ENCODE measurements at places on chromosomes 12 and 14.

GRCh38 chr12:93149229-93149628 lies 220.1 kb upstream of the EEA1 start:
- DNase-seq, result no peak

DNA sequence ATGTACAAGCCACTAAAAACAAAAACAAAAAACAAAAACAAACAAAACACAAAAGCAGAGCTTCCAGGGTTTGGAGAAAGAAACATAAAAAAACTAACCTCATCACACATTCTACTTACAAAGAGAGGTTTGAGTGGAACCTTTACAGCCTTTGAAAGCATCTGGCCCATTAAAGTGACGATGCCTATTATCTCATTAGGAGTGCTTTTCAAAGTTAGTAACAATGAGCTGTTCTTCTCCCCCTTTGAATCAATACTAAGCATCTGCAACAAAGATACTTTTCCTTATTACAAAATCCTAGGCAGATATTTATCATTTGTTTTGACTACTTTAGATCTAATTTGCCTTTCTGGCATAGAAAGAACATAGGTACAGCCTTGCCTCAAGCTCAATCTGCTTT lies 217.3 kb downstream of the PPM1H start:
- no peak for DNase-seq

DNA sequence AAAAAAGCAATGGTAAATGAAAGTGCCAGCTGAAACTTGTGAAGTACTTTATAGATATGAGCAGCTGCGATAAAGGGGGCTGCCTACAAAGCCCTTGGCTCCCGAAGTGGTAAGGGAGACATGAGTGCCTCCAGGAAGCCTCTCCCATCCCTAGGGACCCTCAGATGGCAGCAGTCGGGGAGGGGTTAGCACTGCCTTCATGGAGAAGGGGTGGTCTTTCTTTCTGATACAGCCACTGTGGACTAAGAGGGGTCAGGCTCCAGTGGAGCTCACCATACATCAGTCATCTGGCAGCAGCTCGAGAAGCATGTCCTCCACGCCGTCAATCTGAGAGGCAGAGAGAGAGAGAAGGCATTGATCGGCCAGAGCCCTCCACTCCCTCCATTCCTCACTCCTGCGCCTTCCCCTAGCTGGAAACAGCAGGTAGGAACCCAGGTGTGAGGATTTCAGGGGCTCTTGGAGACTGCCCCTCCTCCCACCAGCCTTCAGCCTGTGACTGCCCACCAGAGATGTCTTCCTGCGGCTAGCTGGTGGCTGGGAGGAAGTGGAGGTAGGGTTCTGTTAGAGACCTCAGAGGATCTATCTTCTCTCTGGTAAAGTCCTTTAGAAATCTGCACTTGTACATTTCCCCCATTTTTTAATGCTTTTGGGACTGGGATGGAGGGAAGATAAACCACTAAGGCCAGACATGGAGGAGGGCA lies 2.3 kb downstream of the TCL1A start:
- DNase-seq, result no peak

GRCh38 chr12:109717390-109718357 lies 4.0 kb downstream of the FAM222A start:
- DNase-seq, result no peak

DNA sequence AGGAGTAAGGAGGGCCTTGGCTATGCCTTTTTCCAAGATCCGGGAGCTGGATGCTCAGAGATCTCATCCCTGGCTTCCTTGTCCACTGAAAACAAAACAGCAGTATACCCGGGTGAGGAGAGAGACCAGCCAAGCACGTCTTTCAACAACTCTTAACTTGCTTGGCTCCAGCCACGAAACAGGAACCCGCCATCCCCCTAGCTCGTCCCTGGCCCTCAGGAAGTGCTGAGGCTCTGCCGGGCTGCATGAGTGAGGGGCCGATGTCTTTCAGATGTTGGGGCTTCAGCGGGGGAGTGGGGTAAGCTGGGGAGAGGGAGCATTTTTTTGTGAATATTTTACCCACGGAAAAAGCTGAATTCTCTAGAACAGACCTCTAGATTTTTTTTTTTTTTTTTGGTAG lies 231.1 kb downstream of the CACNA1C start:
- DNase-seq, result no peak

Measured in stimulated activated CD8-positive, alpha-beta memory T cell treated with anti-CD3 and anti-CD28 coated beads, Interleukin-12 subunit alpha, Interleukin-12 subunit beta, amount 100 ng/mL, for 4 hours (primary cell).